ENCODE measurements at places on chromosomes 11 and 22.

DNA sequence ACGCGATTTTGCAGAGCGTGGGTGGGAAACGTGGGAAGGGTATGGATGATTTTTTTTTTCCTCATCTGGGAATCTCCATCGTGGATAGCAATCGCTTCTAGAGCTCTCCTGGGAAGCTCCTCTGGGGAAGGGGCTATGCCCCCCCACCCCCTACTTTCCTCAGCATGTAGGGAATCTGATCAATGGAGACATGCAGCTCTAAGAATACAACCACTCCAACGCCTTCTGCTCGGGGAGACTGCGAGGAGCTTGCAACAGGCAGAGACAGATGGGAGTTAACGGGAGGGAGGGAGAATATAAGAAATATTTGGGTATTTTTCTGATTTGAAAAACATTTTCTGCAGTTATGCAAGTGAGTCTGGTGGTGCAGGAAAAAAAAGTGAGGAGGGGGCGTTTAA is 104.6 kb upstream of the HSD17B12 start:
- DNase-seq, result no peak

GRCh38 chr11:84947970-84948580 is 679.1 kb downstream of the DLG2 start:
- no peak for DNase-seq

GRCh38 chr22:28983190-28983589 is 78.4 kb downstream of the C22orf31 start:
- DNase-seq, result no peak

GRCh38 chr11:130063451-130063850 is 6.2 kb upstream of the APLP2 start:
- DNase-seq, result peak; percentile 63

DNA sequence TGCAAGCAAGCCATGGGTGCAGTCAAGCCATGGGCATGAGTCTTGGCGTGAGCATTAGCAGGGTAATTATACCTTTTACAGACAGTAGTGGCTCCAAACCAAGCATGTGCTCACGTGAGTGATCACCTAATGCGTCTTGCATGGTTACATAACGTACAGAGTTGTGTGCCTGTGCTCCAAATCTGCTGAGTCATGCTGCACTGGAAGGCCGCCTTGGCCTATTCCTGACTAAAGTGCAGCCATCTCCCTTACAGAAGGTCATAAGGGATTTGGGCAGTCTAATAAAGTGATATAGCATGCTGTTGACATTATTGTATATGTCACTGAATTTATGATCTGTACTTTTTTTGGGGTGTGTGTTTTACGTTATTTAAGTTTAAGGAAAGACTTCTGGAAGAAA is 102.4 kb downstream of the ARHGAP42 start:
- peak; percentile 26 for DNase-seq

DNA sequence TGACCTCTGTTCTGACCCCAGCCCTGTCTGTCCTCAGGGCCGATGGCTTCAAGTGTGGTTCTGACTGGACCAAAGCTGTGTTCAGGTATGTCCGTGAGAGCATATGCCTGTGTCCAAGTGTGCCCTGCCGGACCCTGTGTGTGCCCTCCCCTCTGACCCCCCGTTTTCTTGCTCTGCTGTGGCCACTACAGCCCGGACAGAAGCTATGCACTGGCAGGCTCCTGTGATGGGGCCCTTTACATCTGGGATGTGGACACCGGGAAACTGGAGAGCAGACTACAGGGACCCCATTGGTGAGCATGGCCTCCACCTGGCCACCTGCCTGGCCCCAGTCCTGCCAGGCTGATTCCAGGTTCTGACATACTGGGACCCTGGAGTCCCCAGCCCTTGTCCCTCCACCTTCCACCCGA is 14.5 kb downstream of the ATG16L2 start:
- no peak for DNase-seq
